Activated CD8-positive, alpha-beta memory T cell treated with anti-CD3 and anti-CD28 coated beads for 1 hour (primary cell): ENCODE measurements at places on chromosomes 12 and 14.

- DNase-seq: no peak
These were observed 6.5 kb upstream of the LGMN start for GRCh38 chr14:92754966-92755365.

DNA sequence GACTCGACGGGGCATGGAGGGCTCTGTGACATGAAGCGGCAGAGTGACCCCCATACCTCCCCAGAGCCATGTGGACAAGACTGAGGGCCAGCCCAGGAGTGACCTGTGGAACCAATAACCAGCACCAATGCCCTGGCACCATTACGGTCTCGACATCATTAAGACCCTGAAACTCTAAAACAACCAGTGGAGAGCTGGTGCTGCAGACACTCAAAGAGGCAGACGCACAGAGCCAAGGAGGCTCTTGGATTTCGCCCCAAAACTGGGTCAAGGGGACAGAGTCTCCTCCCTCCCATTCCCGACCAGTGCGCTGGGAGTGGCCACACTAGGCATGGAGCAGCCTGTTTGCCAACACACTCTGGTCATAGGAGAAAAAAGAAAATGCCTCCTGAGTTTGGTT, 41.6 kb upstream of the VASH1 start:
- DNase-seq: no peak

DNA sequence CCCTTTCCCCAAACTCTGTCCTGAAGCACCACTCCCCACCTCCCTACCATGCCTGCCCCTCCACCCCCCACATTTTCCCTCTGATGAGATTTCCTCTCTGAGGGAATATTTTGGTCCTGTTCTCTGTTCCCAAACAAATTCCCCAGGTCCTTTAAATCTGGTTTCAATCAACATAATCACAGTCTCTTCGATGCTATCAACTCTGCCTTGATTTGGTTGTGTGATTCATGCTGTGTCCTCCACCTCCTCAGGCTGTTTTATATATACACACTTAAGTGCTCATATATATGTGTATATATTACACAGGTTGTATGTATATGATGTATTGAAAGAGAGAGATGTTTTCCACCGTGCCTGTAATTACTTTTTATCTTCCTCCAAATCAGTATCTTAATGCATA, 36.0 kb downstream of the NTF3 start:
- no peak for DNase-seq

DNA sequence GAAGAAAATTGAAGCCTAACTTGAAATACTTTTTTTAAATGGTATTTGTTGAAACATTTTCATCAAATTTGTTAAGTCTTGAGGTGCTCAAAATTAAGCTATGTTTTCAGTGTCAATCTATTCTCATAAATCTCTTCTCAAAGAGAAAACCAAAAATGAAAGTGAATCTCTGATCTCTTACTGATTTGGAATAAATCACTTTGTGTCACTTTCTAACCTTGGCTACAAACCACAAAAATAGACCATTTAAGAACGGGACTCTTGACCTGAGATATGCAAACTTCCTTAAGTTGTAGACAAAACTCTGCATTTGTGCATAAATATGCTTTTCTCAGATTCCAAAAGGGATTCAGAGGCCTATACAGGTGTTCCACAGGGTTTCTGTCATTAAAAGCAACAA, 192.9 kb downstream of the SEC23A start:
- DNase-seq: no peak

DNA sequence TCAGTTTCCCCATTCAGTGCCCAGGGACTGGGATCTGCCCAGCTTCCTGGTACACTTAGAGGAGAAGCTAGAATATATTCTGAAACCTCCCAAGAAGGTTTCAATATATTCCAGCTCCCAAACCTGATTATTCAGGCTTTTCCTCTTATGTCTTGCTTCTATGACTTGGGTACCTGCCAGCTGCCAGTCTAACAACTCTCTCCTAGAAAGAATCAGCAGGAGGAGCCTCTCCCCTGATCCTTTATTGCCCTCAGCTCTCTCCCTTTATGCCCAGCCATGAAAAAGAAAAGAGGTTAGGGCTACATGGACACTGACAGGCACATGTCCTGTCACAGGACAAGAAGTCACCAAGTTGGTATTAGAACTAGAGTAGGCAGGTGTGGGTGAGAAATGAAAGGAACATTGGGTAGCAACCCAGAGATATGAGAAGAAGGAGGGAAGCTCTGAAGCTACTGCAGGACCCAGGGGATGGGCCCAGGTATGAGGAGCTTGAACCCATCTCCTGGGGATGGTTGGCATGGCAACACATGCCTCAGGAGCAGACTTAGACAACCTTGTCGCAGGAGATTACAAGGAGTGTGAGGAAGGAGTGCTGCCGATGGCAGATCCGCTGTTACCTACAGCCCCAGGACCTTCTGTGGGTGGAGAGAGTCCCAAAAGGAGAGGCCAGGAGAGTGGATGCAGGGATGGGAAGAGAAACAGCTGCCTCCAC, 2.0 kb upstream of the CACNB3 start:
- DNase-seq: no peak

DNA sequence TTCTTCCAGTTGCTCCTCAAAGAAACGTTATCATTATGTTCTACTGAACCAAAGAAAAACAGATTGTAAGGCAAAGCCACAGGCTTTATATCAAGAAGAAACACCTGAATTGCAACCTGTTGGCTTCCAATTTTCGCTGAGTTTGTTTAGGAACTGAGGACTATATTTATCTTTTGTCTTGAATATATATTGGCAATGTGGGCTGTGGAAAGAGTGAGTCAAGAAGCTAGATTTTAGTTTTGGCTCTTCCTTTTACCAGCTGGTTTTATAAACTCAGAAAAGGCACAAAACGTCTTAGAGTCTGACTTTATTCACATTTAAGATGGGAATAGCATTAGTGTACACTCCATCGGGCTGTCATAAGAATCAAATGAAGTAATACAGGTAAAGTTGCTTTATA, 10.4 kb upstream of the PTHLH start:
- no peak for DNase-seq

GRCh38 chr12:120925740-120926563, 21.8 kb upstream of the SPPL3 start:
- no peak for DNase-seq

GRCh38 chr12:123267335-123267920, 4.2 kb downstream of the CDK2AP1 start:
- no peak for DNase-seq

- DNase-seq: no peak
These were observed 147.4 kb downstream of the RMST start for GRCh38 chr12:97609957-97610356.

GRCh38 chr14:29205658-29206057, 439.1 kb downstream of the FOXG1 start:
- DNase-seq: no peak

DNA sequence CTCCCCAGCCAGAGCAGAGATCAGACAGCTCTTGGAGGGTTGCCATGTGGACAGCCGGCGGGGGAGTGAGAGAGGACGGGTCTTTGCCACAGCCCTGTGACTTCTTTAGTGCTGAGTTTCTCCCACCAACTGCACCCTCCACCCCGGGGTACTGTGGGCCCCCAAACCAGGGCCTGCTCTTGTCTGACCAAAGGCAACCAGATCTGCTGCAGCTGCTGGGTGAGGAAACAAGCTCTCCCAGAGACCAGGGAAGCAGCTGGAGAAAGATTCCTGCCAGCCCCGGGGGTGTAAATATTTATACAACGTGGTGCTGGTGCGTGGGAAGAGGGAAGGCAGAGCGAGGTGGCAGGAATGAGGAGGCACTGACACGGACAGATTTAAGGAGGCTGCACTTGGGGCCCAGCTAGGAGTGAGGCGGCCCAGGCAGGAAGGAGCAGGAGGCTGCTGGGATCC, 14.3 kb upstream of the ZFP36L1 start:
- DNase-seq: no peak

DNA sequence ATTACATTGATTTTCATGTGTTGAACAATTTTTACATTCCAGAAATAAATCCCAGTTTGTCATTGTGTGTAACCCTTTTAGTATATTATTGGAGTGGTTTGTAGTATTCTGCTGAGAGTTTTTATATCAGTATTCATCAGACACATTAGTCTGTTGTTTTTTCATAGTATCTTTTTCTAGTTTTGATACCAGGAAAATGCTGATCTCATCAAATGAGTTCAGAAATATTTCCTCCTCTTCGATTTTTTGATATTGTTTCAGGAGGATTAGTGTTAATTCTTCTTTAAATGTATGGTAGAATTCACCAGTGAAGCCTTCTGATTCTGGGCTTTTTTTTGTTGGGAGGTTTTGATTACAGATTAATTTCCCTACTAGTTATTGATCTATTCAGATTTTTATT, 15.3 kb downstream of the CLEC6A start:
- no peak for DNase-seq

DNA sequence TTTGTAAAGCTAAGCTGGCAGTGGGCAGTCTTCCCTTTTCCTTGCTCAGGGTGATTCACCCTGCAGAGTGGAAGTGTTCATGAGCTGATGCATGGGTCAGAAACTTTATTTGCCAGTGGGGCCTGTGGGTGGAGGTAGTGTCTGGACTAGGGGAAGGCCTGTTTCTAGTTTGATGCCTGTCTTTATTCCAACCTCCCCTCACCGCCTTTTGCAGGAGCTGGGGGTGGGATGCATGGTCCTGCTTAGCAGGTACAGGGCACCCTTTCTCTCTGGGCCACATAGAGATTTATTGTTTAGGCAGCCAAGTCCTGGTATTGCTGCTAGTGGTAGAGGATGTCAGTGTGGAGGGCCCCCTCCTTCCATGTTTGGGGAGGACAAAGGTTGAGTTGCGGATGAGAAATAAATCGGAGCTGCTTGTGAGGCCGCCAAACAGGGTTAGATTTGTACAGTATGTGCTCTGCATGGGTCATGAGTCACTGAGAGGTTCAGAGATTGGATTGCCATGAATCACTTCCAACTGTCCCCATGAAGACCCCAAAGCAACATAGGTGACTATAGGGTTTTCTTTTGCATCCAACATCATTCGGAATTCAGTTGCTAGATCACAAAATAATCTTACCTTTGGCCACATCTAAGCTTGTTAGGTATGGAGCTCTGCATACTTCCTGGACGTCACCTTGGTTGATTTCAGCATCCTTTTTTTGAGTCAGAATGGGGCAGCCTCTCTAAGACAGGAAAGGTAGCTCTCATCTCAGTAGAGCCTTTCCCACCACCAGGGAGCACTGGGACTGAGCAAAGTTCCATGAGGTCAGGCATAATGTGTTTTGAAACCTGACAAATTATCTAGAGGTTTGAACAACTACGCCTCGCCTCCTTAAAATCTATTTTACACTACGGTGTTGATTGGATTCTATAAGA, 8.8 kb downstream of the SMOC1 start:
- no peak for DNase-seq
